ENCODE measurements at places on chromosomes 6 and 20. TPM values are rescaled to one million over a fixed set of nuclear protein-coding genes. Genes with fewer than 3 reads are reported as not detected.

Gene POLR1H
- 30.0 TPM for total RNA-seq

Gene RPRD1B
- 18.0 TPM for total RNA-seq

Gene TRIM31
- not detected for total RNA-seq

Gene LPA
- total RNA-seq: not detected

Gene GRM1
- total RNA-seq: not detected

Gene COL9A3
- 0.09 TPM for total RNA-seq

DNA sequence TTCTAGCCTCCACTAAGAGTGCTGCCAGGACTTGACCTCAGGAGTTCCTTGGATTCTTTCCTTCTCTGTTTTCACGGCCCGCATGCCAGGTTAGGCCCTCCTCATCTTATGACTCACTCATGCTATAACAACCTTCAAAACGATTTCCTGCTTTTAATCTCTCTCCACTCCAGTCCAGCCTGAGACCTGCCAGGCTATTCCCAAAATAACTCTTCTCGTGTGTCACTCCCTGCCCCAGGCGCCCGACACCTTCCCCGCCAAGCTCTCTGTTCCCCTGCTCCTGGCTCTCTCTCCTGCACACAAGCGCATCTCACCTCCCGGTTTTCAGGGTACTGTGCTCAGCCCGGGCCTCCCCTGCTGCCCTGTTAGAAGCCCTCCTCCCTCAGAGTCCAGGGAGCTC, 64.1 kb upstream of the RPS6KA2 start:
- no peaks in the 10 kb centered on the region for H3K36me3 ChIP-seq
- peaks cover 10% of the 10 kb centered on the region for H3K27me3 ChIP-seq
- peak overlapping the region; percentile 9 for H3K4me3 ChIP-seq
- peaks cover 15% of the 10 kb centered on the region for H3K4me1 ChIP-seq
- no peak overlapping the region for H3K27ac ChIP-seq

- H3K4me3 ChIP-seq: peak overlapping the region; percentile 62
- H3K4me1 ChIP-seq: peaks cover 23% of the 10 kb centered on the region
- no peaks in the 10 kb centered on the region for H3K27me3 ChIP-seq
- H3K36me3 ChIP-seq: peaks cover 9% of the 10 kb centered on the region
These were observed 223.4 kb downstream of the FOXC1 start for GRCh38 chr6:1832844-1833787.

- H3K27me3 ChIP-seq: peaks cover 34% of the 10 kb centered on the region
- H3K27ac ChIP-seq: no peak overlapping the region
- no peaks in the 10 kb centered on the region for H3K4me1 ChIP-seq
- H3K4me3 ChIP-seq: no peak overlapping the region
These were observed 1.9 kb downstream of the FOXA2 start for GRCh38 chr20:22582386-22582963.

DNA sequence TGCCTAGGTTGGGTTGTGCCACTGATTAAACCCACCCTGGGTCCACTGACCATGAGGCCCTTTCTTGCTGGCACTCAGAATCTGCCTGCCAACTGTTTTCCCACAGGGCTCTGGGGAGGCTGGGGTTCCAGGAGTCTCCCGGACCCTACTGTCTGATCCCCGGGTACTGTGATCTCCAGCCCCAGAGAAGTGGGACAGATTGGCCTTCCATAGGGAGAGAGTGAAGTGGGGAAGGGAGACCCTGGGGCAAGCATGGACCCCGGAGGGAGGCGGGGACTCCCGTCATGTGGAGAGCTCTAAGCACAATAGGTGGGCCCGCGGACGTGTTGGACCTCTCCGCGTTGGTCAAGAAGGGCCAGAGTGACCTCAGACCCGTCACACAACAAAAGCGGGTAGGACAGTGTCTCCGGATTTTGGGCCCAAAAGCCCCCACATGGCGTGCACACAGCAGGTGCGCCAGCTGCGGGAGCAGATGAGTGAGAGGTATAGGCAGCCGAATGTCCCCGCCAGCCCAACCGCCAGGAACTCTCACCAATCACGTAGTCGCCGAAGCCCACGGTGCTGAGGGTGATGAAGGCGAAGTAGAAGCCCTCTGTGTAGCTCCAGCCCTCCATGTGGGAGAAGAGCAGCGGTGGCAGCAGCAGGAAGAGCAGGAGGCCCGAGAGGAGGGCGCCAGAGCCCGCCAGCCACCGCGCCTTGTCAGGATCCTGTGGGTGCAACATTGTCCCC, 10.6 kb downstream of the KCNK17 start:
- no peak overlapping the region for H3K4me3 ChIP-seq
- no peak overlapping the region for H3K27ac ChIP-seq
- peaks cover 9% of the 10 kb centered on the region for H3K27me3 ChIP-seq
- no peaks in the 10 kb centered on the region for H3K36me3 ChIP-seq

- DNase-seq: no peak
- peaks cover 14% of the 10 kb centered on the region for H3K27me3 ChIP-seq
- peaks cover 39% of the 10 kb centered on the region for H3K4me1 ChIP-seq
- H3K36me3 ChIP-seq: no peaks in the 10 kb centered on the region
- peak overlapping the region; percentile 81 for H3K27ac ChIP-seq
- peak overlapping the region; percentile 98 for H3K4me3 ChIP-seq
These were observed 27.4 kb upstream of the ABT1 start for GRCh38 chr6:26569433-26569764.

DNA sequence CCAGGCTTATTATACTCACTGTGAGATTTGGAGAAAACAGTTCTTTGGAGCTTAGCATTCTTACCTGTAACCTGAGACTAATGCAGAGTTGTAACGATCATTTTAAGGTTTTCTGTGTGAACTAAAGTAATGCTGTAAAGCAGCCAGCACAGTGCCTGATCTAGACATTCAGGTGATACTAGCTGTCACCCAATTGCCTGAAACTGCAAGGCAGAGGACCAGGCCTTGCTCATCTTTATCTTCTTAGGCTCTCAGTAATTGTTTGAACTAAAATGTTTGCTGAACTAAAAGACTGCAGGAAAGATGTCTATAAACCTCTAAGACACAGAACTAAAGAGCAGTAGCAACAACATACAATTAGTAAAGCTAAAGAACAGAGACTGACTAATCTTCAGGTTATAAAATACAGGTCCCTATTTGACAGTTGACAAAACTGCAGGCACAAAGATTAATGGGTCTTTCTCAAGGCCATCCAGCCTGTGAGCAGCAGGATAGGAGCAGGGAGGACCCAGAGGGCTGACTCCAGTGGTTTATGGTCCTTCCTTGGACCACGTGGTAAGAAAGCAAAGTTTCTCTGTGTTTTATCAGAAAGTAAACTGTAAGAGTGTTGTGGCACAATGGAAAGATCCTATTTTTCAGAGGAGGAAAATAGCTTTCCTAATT, 31.4 kb downstream of the SMLR1 start:
- H3K36me3 ChIP-seq: peaks cover 13% of the 10 kb centered on the region
- H3K4me3 ChIP-seq: no peak overlapping the region
- no peak for DNase-seq
- no peak overlapping the region for H3K27ac ChIP-seq

GRCh38 chr20:48951646-48952045, 30.1 kb downstream of the ARFGEF2 start:
- H3K4me3 ChIP-seq: no peak overlapping the region
- peaks cover 28% of the 10 kb centered on the region for H3K36me3 ChIP-seq
- H3K27me3 ChIP-seq: no peaks in the 10 kb centered on the region
- no peaks in the 10 kb centered on the region for H3K4me1 ChIP-seq
- no peak overlapping the region for H3K27ac ChIP-seq

DNA sequence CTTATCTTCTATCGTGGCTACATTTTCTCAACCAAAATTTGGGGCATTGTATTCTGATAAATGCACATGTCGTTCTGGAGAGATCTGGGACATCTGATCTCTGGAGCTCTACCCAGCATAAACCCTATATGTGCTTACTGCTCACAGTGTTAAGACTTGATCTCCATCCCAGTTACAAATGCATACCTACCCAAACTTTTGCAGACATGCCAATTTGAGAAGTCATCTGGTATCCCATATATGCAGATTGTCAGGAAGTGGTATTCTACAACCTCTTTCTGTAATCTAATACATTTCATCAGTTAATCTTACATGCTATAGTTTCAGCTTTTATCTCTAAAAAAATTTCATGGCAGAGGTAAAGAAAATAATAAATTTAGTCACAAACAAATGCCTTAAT, 11.2 kb downstream of the BAG2 start:
- peaks cover 61% of the 10 kb centered on the region for H3K36me3 ChIP-seq
- no peak overlapping the region for H3K4me3 ChIP-seq
- H3K27ac ChIP-seq: peak overlapping the region; percentile 48
- DNase-seq: no peak
- peaks cover 59% of the 10 kb centered on the region for H3K4me1 ChIP-seq

DNA sequence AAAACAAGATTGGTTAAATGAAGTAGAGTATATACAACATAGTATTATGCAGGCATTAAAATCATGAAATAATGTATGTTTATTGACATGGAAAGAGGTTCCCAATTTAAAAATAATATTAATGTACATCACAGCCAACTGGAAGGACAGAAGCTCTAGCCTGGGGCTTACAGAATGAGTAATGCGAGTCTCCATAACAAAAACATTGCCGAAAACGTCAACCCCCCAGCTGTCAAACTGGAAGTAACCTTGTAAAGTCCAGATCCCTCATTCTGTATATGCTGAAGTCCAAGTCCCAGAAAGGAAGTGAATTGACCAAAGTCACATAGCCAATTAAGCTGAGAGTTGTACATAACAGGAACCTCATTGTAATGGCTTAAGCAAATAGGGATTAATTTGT, 128.7 kb upstream of the ECI2 start:
- DNase-seq: no peak
- H3K4me3 ChIP-seq: no peak overlapping the region
- peaks cover 4% of the 10 kb centered on the region for H3K27me3 ChIP-seq
- no peak overlapping the region for H3K27ac ChIP-seq

DNA sequence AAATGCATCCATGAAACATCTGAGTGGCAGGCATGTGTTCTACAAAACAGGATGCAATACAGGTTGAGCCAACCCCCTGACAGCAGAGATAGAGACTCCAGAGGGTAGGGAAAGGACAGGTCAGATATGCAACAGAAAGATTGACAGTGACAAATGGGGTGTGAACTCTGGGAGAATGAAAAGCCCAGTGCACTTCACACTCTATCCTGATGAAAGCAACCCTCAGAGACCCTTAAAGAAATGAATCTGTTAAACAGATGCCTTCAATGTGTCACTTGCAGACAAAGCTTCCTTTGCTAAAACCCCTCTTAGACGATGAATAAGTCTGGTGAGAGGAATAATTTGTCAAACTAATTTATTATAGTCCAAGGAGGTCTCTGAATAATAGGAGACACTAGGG, 89.9 kb downstream of the RFPL4B start:
- no peak for DNase-seq
- H3K27ac ChIP-seq: no peak overlapping the region
- H3K4me1 ChIP-seq: peaks cover 13% of the 10 kb centered on the region
- no peaks in the 10 kb centered on the region for H3K36me3 ChIP-seq
- H3K4me3 ChIP-seq: no peak overlapping the region
- H3K27me3 ChIP-seq: no peaks in the 10 kb centered on the region

DNA sequence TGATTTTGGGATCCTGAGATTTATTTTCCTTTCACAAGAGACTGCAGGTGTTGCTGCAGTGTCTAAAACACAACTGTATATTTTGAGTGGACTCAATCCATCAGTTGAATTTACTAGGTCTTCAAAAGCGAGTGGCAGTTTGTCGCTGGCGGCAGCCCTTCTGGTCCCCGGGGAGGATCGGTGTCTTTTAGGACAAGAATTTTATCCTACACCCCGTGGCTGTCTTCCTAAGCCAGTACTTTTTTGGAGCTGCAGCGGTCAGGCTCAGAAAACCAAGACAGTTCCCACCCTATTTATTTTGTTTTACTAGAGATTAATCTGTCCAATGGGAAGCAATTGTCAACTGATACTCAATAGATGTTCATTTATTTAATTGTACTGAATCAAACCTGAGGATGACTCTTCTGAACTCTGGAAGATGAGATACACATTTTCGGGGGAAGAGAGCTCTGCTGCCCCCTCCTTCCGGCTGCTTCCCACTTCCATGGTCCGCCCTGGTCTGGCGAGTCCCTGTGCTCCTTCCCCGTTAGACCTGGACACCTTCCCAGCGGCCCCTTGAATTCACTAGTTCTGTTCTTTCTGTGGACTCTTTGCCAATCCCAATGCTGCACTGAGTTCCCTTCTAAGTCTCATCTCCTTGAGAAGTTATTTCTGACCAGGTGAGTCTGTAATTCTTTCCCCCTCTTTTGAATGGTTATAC, 90.6 kb downstream of the ERMARD start:
- no peaks in the 10 kb centered on the region for H3K4me1 ChIP-seq
- no peak overlapping the region for H3K27ac ChIP-seq
- no peak for DNase-seq
- H3K27me3 ChIP-seq: peaks cover 8% of the 10 kb centered on the region
- H3K36me3 ChIP-seq: no peaks in the 10 kb centered on the region
- H3K4me3 ChIP-seq: no peak overlapping the region

DNA sequence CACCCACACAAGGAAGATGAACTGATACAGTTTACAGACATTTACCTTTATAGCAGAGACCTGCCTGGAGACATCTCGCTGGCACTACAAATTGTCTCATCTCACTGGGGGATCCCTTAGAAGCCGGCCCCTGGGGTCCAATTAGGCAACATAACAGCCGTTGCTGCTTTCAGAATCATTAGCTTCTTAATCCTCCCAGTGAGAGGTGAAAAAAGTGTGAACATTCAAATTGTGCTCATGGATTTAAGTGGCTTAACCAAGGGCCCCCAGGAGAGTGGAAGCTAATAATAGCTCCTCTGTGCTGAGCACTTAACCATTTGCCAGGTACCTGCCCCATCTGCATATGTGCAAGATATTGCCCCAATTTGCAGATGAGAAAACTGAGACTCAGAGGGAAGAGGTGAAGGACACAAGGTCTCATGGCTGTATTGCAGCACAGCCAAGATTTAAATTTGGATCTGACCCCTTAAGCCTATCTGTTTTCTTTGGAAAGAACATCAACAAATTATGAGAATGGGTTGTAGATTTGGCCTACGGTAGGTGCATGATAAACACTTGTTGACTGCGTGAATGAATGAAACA, 101.0 kb downstream of the EYA2 start:
- H3K4me3 ChIP-seq: no peak overlapping the region
- H3K36me3 ChIP-seq: no peaks in the 10 kb centered on the region

DNA sequence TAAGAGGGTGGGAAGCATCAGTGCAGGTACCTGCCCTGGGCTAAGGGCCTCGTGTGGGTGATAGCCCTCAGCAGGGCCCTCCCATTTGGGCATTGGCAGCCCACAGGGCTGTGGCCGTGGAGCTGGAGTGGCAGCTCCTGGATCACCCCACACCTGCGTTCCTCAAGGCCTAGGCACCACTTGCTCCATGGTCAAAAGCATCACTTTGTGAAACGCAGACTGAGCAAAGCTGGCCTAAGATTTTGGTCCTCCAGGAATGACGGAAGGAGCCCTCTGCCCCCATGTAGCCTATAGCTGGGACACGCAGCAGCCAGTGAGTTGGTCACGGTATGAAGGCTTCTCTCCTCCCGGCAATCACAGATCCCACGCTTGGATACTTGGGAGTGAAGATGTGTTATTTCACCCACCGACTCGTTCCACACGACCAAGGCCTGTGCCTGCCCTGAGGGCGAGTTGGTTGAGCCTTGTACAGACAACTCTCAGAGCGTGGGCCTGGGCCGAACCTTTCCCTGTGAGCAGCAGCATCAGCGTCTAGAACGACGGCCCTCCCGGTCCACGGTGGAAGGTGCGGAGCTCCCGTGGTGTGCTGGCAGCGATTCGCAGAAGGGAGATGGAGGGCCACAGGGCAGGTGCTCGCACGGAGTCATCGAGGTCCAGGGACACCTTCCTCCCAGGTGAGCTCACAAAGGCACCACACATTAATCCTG, 39.7 kb downstream of the THBS2 start:
- peak overlapping the region; percentile 58 for H3K4me3 ChIP-seq
- peaks cover 11% of the 10 kb centered on the region for H3K27me3 ChIP-seq
- H3K27ac ChIP-seq: peak overlapping the region; percentile 87
- DNase-seq: no peak

GRCh38 chr20:40009542-40009941, 679.5 kb downstream of the MAFB start:
- H3K27me3 ChIP-seq: no peaks in the 10 kb centered on the region
- no peak for DNase-seq
- no peak overlapping the region for H3K4me3 ChIP-seq
- H3K4me1 ChIP-seq: no peaks in the 10 kb centered on the region
- H3K27ac ChIP-seq: no peak overlapping the region

All from HFFc6 (cell line).